Fibroblast of villous mesenchyme (primary cell): ENCODE measurements at places on chromosomes 3 and 15.

GRCh38 chr15:78044407-78045155 lies 32.9 kb downstream of the TBC1D2B start:
- peak; percentile 83 for DNase-seq

DNA sequence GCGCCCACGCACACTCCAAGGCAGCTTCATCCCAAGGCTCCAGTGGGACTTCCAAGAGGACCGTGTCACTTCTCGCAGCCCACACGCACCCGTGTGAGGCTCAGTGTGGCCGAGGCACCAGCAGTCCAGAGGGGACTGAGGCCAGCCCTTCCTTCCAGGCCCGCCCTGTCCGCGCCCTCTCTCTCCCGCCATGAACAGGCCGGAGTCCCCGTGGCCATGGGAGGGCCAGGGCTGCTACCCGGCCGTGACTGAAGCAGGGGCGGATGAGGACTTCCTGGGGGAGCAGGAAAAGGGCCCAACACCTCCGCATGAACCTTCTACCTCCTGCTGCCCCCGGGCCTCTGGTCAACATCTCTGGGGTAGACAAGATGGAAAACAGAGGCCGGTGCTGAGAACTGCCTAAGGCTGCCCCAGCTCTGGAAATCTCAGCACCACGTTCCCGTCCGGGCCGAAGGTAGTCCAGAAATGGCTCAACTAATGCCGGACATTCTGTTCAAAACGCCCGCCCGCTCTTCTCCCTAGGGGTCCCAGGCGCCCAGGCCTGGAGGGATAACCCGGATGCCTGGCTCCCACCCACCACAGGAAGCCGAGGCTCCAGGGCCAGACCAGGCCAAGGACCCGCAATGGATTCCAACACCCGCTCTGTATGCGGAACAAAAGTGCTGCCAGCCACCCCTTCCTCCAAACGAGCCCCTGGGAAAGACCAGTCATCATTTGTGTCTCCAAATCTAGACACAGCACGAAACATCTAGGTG lies 32.7 kb downstream of the TNK2 start:
- no peak for DNase-seq

- no peak for DNase-seq
Observed at GRCh38 chr15:77180270-77180669, 109.4 kb upstream of the TSPAN3 start.

DNA sequence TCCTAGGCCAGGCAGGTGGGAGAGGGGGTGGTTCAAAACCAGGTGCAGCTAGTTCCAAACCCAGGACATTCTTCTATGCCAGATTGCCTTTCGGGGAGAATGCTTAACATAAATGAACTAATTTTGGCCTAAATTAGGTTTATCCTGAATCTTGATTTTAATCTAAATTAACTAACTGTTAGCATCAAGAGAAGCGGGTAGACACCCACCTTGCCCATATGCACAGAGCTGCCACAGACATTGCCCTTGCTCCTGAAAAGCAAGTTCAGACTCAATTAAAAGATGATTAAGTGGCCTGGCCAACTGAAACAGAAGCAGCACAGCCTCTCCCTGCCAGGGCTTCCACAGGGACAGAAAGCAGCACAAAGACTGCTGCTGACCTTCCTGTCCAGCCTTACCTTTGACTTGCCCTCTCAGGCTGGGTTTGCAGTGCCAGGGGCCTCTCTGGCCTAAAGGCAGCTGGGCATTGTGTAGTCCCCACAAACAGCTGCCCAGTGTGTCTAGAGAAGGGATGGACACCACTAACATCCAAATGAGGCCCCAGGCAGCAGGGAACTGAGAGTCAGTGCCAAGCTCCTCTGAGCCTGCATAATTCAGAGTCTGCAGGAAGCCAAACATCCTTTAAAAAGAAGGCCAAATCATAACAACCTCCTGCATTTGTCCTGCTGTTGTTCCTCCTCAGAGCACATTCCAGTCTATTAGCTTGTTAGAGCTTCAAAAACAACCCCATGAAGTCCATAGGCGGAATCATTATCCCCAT lies 15.4 kb upstream of the OXTR start:
- peak; percentile 49 for DNase-seq

GRCh38 chr15:78006567-78007205 lies 70.8 kb downstream of the TBC1D2B start:
- DNase-seq, result no peak

DNA sequence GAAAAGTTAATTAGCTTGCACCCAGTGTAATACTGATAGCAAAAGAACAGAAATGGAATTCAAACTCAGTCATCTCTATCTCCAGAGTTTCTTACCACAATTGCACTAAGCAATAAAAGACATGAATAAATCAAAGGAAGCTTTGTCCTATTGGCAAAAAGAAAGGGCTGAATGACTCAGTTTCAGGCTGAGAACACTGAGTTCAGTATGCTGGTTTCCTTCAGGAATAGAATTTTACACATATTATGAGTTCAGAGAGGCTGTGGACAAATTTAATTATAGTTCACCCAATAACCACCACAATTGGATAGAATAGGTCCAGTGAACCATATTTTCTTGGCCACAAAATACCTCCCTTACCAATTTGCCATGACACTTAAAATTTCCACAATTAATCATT lies 249.7 kb downstream of the KCNMB2 start:
- no peak for DNase-seq

DNA sequence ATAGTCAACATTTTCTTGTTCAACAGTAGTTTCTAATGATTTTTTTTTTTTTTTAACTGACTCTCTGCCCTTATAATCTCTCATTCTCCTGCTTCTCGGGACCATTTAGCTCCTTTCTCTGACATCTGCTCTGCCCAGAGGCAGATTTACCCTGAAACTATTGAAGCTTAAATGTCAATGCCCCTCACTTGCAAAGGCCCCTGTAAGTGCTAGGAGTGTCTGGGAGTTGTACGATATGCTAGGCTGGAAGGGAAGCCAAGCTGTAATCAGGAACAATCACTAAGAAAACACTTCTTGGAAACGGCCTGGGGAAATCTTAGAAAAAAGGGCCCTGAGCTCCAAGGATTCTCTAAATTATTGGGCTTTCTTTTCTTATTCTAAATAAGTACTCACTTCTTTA lies 5.8 kb upstream of the PLOD2 start:
- DNase-seq, result no peak

DNA sequence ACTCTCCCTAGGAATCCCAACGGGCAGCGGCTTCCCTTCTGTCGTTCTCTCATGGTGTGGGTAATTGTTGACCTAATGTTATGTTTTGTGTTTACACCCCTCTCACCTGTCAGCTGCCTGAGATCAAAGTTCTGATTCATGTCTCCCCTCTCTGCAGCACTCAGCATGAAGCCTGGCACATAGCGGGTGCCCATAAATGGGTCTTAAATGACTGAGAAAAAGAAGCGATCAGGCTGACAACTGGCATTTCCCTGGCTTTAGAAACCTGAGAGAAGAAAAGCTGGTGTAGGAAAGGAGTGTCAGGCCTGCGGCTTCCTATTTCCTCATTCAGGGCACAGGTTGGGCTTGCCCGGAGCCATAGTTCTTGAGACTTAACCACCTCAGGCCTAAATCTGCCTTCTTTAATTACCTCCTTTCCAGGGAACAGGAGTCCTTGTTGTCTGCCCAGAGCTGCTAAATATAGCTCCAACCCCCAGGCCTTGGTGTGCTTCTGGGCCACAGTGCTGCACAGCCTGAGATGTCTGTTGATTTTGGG lies 31.8 kb downstream of the LPP start:
- DNase-seq, result peak; percentile 34

DNA sequence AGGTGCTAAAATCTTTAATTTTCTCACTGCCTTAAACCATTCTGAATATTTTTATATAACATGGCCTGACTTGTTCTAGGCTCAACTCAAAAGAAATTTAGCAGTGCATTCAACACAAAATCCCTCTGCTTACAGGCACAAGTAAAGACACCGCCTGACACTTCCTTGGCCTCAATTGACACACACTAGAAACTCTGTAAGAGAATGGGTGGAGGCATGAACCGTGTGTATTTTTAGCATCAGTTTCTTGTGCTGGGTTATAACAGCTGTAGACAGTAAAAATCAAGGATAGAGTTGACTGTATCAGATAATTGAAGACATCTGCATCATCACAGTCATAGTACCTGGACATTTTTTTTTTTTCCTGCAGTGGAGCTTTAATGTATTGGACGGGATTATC lies 54.3 kb downstream of the SLC9A9 start:
- DNase-seq, result peak; percentile 18

GRCh38 chr3:57309769-57310360 lies 17.4 kb upstream of the ASB14 start:
- DNase-seq, result no peak
